Fibroblast of pulmonary artery (primary cell): ENCODE measurements at places on chromosomes 5 and 9.

DNA sequence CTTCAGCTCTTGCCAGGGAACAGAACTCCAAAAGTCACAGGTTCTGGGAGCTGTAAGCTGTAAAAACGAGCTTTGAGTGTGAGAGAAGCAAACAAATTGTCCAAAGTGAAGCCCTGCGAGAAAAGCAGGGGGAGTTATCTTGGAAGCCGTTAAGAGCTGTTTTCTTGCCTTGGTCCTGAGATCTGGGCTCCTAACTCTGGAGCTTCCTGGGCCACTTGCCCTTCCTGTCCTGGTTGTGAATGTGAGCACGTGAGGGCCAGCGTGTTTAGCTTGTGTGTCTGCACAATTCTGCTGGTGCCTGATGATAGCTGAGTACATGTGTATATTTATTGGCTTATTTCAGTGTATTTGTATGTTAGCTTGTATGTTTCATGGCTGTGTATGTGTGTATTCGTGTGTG is 40.5 kb downstream of the DAB2IP start:
- no peak for DNase-seq

- DNase-seq: no peak
Observed at GRCh38 chr9:93864840-93865239, 90.3 kb downstream of the BARX1 start.

DNA sequence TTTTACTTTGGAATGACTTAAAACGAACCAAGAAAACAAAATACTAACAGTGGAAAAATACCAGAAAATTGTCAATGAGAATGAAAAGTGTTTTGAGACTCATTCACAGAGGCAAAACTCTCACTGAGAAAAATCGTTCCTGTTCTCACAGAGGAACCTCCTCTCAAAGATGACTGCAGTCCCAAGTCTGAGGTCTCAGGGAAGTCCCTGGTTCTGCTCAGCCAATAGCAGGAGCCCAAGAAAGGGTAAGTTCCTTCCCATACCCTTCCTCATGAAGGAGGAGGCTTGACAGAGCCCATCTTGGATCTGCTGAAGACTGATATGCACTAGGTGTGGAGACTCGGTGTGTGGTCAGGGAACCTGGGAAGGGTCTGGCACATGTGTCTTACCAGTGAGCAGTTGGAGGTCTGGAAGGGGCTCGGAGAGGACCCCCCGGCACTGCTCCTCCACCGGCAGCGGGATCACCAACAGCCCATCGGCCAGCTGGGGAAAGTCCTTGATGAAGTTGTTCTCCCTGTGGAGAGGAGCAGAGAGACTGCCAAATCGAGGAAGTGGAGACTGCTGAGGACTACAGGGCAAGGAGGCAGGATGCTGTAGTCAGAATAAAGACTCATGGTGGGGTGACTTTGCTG is 46.0 kb downstream of the TRIM32 start:
- DNase-seq: no peak

DNA sequence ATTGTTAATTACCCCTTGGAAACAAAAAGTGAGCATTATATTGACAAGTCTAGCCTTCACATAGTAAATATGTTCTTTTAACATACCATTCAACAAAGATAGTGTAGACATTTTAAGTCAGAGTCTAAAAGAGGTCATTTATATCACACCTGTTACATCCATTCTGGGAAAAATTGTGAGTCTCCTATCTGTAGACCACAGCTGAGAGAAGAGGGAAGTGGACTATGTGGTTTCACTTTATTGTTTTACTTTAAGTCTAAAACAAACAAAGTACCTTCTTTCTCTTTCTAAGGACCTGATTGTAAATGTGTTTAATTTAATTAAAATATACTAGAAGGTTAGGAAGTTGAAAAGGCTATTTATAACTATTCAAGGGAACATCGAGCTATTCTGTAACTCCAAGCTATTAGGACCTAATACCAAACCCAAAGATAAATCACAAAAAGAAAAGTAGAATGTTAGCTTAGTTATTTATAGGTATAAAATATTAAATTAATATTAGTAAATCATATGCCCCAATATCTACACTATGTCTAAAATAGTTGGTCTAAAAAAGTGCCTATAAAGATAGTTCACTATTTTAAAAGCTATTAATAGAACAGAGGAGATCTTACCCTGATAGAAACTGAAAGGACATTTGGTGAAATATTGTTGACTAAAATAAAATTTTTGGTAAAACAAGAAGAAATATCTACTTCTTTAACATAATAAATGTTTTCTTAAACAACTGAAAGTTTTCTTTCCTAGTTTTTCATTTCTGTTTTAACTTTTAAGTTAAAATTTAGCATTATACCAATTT is 134.9 kb downstream of the TMEM167A start:
- no peak for DNase-seq

GRCh38 chr5:2710910-2711309 is 40.6 kb downstream of the IRX2 start:
- DNase-seq: peak; percentile 20

GRCh38 chr5:2353211-2353610 is 398.3 kb downstream of the IRX2 start:
- DNase-seq: no peak

DNA sequence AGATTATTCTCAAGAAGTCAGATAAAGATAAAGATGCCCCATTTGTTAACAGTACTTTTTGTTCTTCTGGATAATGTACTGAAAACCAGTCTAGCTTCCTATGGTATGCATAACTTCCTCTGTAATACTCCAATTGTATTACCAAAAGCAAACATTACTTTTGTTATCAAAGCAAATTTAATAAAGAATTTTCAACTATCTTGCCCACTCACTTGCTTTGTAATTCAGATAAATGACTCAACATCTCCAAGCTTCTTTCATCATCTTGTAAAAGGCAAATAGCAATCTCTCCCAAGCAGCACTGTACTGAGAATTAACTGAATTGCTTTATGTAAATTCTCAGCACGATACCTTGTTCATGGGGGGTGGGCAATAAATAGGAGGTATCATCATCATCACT is 98.3 kb downstream of the NFIB start:
- DNase-seq: peak; percentile 62

GRCh38 chr9:128420060-128420650 is 502 bp upstream of the CERCAM start:
- peak; percentile 63 for DNase-seq

DNA sequence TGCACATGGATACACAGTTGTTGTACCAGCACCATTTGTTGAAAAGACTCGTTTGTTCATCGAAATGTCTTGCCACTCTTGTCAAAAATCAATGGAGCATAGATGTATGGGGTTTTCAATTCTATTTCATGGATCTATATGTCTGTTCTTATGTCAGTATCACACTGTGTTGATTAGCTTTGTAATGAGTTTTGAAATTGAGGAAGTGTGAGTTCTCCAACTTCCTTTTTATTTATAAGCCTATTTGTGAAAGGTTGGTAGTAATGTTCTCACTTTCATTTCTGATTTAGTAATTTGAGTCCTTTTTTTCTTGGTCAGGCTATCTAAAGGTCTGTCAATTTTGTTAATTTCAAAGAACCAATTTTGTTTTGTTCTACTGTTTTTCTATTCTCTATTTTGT is 26.1 kb downstream of the ZNF510 start:
- no peak for DNase-seq

- DNase-seq: no peak
Observed at GRCh38 chr9:114050646-114051045, 27.5 kb downstream of the AMBP start.
